T-helper 1 cell (primary cell): ENCODE measurements at places on chromosomes 3 and 15.

DNA sequence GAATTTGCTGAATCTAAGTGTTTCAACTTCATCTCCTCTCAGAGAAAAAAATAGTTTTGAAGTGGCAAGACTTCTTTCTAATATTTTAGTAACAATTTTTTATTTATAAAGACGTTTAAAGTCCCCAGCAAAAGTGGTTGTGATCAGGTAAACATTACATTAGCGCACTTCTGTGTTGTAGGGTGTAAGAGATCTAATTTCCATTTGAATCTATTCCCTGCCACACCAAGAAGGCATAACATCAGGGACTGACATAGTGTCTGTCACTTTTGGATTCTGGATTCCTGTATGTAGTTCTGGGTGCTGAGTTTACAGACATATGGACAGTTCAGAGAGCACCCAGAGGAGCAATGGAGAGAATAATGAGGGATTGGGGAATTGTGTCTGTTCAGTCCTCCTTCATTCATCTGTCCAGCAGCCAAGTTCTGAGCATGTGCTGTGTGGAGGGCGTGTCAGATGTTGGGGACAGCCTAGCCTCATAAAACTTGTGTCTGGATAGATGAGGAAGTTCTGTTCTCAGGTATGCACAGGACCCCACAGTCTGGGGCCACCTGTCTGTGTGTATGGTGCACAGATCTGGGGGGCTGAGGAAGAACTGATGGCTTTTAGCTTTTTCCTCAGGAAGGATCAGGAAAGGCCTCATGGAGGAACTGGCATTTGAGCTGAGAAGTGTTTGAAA is 65.6 kb downstream of the MAP2K5 start:
- no peak for DNase-seq

DNA sequence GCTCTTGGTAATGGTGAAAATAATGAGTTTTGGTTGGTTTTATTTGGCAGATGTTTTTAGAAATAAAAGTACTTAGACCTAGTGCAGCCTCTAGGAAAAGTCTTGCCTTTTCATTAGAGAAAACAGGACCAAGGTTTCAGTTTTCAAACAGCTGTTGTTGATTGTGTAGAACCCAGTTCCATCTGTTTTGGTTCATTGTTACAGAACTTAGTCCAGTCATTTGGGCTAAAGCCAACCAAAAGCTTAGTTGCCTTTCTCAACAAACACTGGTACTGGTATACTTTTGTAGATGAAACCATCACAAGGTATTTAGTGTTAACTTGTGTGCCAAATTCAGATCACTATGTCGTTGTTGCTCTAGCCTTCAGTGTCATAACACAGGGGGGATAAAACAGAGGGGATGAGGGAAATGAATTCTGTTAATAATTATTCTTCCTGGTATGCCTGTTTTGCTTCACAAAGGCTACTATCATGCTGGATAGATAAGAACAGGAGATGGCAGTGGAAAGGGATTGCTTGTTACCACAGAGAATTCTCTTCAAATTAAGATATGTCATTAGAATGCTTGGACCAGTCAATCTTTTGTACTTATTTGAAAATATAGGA is 12.6 kb upstream of the APH1B start:
- DNase-seq: no peak

DNA sequence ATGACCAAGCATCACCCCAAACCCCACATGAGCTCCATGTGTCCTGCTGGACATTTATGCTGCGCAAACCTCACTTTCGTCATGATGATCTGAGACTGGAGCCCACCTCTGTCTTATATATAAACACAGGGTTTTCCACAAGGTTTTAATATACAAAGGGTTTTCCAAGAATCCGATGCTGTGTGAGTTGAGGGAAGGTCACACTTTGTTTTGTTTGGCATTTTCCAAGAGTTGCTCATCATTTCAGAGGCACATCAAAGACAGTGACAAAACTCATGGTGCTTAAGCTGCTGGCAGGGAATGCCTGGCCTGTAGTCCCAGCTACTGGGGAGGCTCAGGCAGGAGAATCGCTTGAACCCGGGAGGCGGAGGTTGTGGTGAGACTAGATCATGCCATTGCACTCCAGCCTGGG is 20.0 kb downstream of the EFCC1 start:
- DNase-seq: no peak

GRCh38 chr3:189496375-189497138 is 134.6 kb upstream of the TP63 start:
- no peak for DNase-seq

GRCh38 chr3:174035328-174035886 is 637.9 kb downstream of the NLGN1 start:
- no peak for DNase-seq

GRCh38 chr3:36895496-36896409 is 49.1 kb downstream of the TRANK1 start:
- DNase-seq: no peak

- DNase-seq: peak; percentile 7
Observed at GRCh38 chr15:33737687-33738601, 230.4 kb upstream of the CHRM5 start.

DNA sequence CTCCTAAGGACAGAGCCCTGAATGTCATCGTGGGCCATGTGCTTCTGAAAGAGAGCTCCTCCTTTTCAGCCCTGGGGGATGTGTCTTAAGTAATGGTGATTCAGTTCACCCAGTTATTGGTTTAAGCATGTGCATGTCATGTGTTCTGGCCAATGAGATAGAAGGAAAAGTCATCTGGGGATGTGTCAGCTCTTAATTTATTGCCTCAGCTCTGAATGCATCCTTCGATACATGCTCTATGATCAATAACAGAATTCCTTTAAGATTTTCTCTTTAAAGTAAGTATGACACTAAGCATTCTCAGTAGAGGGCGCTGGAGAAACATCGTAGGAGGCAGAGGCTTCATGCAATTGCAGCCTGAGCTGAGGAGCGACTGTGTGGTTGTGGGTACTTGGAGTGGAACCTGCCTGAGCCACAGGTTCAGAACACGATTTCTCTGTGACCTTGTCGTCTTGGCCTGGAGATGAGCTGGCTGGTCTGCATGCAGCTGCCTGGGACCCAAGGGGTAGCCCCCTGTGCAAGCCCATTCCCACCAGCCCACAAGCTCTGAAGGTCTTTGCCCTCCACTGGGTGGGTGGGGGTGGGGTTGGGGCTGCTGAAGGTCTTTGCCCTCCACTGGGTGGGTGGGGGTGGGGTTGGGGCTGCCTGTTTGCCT is 69.5 kb downstream of the C3orf38 start:
- no peak for DNase-seq

- no peak for DNase-seq
Observed at GRCh38 chr15:90829942-90830440, 38.4 kb upstream of the FURIN start.
